Pancreas (tissue), 10 donors: ENCODE measurements at places on chromosomes 6 and 20. TPM values are rescaled to one million over a fixed set of nuclear protein-coding genes. Genes with fewer than 3 reads are reported as not detected.

- no peak overlapping the region for H3K27ac ChIP-seq
- no peak for DNase-seq
- no peaks in the 10 kb centered on the region for H3K4me1 ChIP-seq
- H3K4me3 ChIP-seq, result no peak overlapping the region
- H3K27me3 ChIP-seq, result no peaks in the 10 kb centered on the region
Measured at GRCh38 chr6:109660526-109661320, 30.3 kb downstream of the AK9 start.

GRCh38 chr6:53805725-53806124 is 10.9 kb downstream of the LRRC1 start:
- no peak overlapping the region for H3K4me3 ChIP-seq
- no peaks in the 10 kb centered on the region for H3K4me1 ChIP-seq
- no peaks in the 10 kb centered on the region for H3K36me3 ChIP-seq
- DNase-seq, result no peak
- H3K27me3 ChIP-seq, result no peaks in the 10 kb centered on the region

DNA sequence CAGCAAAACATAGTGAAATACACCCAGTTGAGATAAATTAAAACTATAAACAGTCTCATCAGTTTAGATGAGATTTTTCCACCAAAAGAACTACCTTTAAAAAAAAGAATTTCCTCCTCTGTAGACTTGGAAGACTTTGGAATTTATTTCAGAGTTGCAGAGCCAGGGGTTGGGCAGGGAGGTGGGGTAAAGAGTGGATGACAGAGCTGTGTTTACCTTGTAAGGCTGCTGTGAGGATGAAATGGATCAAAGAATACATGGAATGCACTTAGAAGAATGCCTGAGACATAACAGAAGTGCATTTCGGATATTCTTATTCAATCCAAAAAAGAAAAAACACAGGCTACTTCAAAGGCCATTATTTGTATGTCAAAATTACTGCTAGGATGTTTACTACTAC is 6.4 kb upstream of the LY86 start:
- H3K27ac ChIP-seq, result no peak overlapping the region
- DNase-seq, result no peak
- H3K27me3 ChIP-seq, result no peaks in the 10 kb centered on the region

Gene FOXF2
- 0.19 TPM for total RNA-seq

DNA sequence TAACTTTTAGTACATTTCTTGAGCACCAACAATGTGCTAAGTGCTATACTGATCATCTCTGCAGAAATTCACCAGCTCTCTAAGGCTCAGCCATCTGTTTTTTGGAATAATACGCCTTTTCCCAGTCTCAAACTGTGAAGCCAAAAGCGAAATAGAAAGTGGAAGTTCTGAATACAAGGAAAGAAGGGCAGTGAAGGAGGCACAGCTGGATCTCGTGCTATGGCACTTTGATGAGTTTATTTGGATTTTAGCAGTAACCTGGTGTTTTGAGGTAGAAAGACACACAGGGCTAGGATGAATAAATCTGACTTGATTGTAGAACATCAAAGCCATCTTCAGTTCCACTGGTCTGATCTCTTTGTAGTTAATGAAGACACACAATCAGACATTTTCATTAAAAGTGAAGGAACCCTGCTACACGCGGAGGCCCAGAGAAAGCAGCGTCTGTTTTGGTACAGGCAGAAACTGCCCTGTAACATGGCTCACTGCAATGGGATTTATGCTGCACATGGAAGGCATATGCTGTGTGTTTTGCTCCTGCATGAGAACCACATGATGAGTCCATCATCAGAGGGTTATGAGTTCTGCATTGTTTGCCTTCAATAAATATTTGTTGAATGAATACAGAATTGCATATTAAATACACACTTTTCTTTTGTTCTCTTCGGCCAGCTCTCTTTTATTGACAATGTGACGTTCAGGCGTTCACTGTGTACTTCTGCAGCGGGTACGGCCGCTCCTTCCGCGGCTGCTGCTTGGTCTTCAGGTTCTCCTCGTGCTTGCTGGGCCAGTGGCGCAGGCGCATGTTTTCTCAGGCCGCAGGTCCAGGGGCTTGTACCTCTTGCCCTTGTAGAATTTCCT is 100.9 kb downstream of the PREP start:
- H3K4me1 ChIP-seq, result no peaks in the 10 kb centered on the region
- no peaks in the 10 kb centered on the region for H3K36me3 ChIP-seq
- no peak overlapping the region for H3K27ac ChIP-seq
- no peak overlapping the region for H3K4me3 ChIP-seq
- no peak for DNase-seq
- no peaks in the 10 kb centered on the region for H3K27me3 ChIP-seq

- H3K4me3 ChIP-seq, result no peak overlapping the region
- no peaks in the 10 kb centered on the region for H3K36me3 ChIP-seq
- DNase-seq, result no peak
- no peaks in the 10 kb centered on the region for H3K27me3 ChIP-seq
Measured at GRCh38 chr6:131875647-131876046, 67.8 kb downstream of the ENPP1 start.

DNA sequence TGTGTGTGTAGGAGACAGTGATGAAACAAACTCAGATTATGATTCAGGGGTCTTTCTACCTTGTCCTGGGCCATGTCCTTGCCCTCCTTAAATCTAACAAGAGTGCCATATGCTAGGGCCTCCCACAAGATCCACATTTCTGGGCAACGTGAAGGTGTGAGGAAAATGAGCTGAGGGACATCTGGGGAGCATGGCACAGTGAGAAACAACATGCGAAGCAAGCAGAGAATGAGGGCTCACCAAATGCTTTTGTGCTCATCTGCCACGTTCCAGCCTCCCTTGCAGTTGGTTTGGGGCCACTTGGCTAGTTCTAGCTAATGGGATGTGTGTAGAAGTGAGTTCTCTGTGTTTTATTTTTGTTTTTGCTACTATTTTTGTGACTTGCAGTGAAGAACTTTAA is 21.4 kb upstream of the RNF182 start:
- no peaks in the 10 kb centered on the region for H3K36me3 ChIP-seq
- DNase-seq, result no peak
- H3K4me3 ChIP-seq, result no peak overlapping the region
- H3K27me3 ChIP-seq, result no peaks in the 10 kb centered on the region

- no peak overlapping the region for H3K27ac ChIP-seq
- no peak overlapping the region for H3K4me3 ChIP-seq
- no peak for DNase-seq
- H3K27me3 ChIP-seq, result no peaks in the 10 kb centered on the region
- H3K4me1 ChIP-seq, result no peaks in the 10 kb centered on the region
- H3K36me3 ChIP-seq, result no peaks in the 10 kb centered on the region
Measured at GRCh38 chr6:113994934-113995342, 24.0 kb upstream of the HDAC2 start.

Gene TRAPPC3L
- total RNA-seq, result not detected

DNA sequence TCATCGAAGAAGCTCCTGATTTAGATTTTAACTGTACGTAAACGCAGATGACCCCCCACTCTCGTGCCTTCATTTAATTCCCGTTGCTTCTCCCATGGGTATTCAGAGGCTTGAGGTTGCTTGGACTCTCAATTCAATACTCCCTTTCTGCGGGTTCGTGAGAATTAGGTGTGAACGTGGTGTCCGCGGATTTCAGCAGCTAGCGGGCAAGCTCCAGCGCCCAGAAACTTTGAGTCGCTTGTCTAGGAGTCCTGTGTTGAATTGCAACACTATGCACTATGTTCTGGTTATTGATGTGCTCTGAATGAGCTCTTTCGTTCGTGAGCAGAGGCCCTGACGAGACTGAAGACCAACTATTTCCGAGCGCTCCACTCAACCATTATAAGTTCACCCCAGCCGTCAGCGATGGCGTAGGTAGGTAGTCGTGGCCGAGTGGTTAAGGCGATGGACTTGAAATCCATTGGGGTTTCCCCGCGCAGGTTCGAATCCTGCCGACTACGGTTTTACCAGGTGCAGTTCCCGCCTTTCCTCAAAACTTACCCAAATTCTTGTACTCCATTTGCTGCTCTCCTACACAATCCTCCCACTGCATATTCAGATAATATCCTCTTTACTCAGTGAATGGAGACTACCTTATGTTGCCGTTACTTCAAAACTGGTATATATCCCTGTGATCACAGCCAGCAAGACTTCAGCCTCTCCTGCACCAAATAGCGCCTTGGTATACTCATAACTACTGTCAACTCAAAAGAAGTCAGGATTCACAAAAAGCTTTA is 72.6 kb upstream of the ZNF184 start:
- DNase-seq, result peak; percentile 23
- H3K27ac ChIP-seq, result no peak overlapping the region
- H3K4me1 ChIP-seq, result no peaks in the 10 kb centered on the region
- H3K4me3 ChIP-seq, result no peak overlapping the region
- no peaks in the 10 kb centered on the region for H3K36me3 ChIP-seq

Gene BPIFA1
- total RNA-seq, result not detected
